ENCODE measurements at places on chromosomes 1 and 21.

- no peak for DNase-seq
These were observed 568.8 kb downstream of the LMO4 start for GRCh38 chr1:87897481-87897880.

DNA sequence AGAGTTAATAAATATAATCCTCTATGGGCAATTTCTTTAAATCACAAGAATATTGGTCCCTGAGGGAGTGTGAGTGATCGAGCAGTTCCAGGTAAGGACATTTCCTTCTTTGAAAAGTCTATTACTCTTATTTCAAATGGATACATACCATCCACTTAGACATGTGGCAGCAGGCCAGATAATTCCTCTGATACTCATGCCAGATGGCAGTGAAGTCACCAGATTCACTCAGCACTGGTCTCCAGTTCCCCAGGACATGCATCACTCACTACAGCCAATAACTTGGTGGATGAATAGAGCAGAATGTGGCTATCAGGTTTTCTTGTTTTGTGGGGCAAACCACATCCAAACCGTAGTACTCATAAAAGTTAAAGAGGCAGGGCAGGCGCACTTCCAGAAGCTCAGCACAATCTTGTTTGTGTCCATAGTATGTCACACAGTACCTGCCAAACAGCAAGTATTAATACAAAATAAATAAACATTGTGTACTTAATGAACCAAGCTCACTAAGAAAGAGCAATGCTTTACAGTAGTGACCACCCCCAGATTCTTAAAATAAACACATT, 74.2 kb upstream of the CD53 start:
- no peak for DNase-seq

- DNase-seq = no peak
These were observed 29.6 kb upstream of the FMO1 start for GRCh38 chr1:171218661-171219060.

GRCh38 chr1:206708882-206709281, 24.2 kb downstream of the MAPKAPK2 start:
- DNase-seq = no peak

DNA sequence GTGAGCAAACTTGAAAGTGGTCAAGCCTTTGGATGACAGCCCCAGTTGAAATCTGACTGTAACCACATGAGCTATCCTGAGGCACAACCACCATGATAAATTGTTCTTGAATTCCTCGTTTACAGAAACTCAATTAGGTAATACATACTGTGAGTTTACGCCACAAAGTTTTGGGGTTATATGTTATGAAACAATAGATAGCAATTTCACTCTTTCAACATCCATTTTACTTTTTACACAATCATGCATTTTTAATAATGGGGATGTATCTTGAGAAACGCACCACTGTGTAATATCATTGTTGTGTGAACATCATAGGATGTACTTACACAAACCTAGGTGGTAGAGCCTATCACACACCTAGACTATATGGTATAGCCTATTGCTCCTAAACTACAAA, 35.4 kb downstream of the OR2C3 start:
- DNase-seq = no peak
